ENCODE measurements at places on chromosomes 16 and 17. TPM values are rescaled to one million over a fixed set of nuclear protein-coding genes. Genes with fewer than 3 reads are reported as not detected.

DNA sequence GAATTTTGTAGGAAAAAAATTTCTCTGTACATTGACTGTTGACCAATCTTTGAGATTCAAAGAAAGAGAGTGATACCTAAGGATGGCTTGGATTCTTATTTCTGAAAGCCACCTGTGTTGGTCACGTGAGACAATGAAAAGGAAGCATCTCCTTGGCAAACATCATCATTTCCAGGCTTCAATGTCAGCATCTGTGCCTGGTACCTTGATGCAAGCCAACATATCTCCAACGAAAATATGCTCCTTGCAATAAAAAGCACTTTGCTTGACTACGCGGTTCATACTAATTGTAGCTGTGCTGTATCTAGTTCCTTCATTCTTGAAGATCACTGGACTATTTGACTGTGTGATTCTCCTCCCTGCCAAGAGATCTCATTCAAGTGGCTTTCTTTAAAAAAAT lies 503.4 kb upstream of the PSMD7 start:
- DNase-seq = no peak

- no peak for DNase-seq
Observed at GRCh38 chr16:10541366-10541765, 39.0 kb downstream of the EMP2 start.

The PRSS33 gene
- total RNA-seq = not detected

The TNFSF13 gene
- total RNA-seq = 0.31 TPM

The CCL17 gene
- total RNA-seq = not detected

All from occipital lobe (tissue), 3 donors.